ENCODE measurements at places on chromosomes 11 and 22.

- no peak for DNase-seq
Observed at GRCh38 chr22:35191412-35191811, 65.9 kb upstream of the HMGXB4 start.

DNA sequence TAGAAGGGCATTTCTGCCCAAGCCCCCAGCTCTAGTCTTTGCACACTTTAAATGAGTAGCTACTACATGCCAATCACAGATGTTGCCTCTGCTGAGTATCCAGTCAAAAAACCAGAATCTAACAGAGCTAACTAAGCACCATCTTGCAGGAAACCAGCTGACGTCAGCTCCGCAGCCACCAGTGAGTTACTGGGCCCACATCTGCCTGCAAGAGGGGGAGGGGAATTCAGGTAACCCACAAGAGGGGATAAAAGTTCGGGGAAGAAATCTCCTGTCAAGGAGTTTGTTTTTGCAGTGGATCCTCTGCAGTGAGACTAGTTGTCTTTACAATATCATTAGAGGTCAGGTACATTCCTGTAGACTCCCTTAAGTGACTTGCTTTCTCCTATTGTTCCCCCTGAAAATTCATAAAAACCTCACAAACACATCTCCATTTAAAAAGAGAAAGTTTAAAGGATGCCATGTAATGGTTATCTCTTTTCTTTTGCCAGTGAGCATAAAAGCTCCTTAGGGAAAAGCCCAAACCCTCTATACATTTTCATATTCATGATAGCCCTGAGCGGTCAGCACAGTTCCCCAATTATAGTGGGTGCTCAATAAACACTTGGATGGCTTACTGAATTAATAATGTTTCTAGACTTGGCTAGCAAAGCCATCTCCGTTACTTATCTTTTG, 9.3 kb downstream of the CD44 start:
- no peak for DNase-seq

DNA sequence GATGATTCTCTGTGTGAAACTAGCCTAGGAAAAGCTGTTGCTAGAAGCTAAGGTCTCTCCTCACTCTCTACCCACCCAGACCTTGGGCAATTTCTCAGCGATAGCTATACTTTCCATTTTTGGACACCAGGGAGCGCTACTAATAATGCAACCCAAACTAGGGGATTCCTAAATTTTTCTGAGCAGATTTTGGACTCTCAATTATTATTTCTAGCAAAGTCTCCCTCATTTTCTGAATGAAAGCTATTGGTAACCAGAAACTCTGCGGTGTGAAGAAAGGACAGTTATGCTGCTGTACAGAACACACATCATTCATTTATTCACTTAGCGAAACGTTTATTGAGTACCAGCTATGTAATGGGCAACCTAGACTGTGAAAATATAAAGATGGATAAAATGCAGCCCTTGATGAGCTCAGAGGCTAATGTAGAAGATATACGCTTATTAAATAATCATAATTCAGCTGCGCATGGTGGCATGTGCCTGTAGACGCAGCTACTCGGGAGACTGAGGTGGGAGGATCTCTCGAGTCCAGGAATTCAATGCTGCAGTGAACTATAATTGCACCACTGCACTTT, 6.1 kb upstream of the STIM1 start:
- peak; percentile 27 for DNase-seq

DNA sequence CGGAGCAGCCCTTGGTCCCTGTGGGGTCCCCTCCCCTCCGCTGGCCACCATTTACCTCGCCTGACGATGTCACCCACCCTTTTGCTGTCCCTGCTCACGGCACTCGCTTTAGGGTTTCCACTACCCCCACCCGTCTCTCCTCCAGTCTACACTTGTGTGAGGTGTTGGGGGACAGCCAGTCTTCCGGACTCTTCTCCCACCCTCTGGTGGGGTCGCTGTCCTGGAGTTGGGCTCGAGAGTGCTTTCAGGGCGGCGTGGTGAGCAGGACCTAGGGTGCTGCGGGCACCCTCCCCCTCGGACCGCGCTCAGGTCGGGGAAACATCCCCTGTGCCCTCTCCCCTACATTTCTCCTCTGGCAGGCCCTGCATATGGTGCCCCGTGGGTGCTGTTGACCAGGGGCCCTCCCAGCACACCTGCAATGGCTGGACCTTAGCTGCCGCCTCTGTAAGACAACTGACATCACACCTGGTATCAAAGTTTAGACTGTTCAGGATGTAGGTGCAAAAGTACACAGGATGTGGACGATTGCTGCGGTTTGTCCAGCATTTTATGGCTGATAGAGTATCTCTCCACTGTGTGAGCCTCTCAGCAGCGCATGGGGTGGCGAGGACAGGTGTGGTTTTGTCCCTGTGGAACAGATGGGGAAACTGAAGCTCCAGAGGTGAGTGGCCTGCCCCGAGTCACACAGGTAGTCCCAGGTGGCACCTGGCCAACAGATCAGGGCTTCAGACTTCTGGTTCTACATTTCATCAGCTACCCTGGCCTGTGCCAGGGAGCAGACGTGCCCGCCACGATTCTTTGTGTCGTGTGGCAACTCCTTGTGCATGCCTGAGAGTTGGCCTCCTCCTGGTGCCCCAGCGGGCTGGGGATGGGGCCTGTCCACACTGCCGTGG, 1.2 kb downstream of the GRK2 start:
- no peak for DNase-seq

GRCh38 chr22:41745968-41746367, 46.7 kb downstream of the MEI1 start:
- no peak for DNase-seq

GRCh38 chr11:6900327-6900999, 8.2 kb upstream of the OR2D2 start:
- DNase-seq: no peak

DNA sequence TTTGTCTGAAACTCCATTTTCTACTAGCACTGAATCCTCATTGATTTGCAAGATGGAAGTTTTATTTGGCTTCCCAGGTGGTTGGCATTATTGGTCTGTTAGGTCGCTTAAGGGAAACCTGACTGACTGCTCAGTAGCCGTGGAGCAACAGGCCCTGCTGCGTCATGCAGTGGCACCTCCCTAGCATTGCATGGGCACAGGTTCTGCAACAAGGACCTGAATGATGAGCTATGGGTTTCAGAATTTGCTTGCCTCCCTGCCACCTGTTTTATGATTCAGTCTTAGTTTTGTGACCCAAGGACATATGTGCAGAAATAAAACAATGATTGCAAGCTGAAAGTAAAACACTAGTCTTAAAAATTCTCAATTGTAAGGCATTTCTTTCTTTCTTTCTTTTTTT, 128.5 kb downstream of the SLC1A2 start:
- DNase-seq: no peak

GRCh38 chr22:29030016-29030617, 31.5 kb downstream of the C22orf31 start:
- DNase-seq: no peak

DNA sequence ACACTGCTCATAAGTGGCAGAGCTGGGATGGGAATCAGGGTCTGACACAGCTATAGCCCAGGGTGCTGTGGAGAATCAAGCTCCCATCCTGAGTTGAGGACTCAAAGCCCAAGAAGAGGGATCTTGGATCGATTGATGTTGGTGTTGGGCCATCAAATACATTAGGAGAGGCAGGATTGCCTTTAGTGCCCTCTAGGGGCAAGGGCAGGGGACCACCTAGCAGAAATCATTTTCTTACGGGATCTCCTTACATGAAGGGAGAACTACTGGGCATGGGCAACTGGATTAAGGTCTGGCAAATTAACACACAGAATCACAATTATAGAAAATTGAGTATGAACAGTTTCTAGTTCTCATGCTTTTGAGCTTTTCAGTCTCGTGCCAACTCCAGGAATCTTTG, 24.9 kb upstream of the EMSY start:
- DNase-seq: no peak

DNA sequence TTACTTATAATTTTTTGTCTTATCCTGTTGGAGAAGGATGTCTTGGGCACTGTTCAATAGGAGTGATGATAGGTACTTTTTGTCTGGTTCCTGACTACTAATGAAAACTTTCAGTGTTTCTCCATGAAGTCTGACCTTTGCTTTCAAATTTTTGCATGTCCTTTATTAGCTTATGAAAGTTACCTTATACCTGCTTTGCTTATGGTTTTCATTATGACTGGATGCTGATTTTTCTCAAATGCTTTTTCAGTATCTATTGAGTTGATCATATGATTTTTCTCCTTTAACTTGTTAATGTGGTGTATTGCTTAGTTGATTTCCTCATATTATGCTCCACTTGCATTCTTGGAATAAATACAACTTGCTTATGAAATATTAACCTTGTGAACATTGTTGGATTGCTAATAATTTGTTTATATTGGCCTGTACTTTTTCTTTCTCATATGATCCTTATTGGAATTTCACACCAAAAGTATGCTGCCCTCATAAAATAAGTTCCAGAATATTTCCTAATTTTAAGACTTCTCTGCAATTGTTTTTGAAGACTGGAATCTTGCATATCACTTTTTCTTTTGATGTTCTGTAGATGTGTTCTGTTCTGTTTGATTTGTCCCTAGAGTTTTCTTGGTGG, 85.0 kb upstream of the SC5D start:
- no peak for DNase-seq

GRCh38 chr11:16266021-16266420, 90.3 kb downstream of the SOX6 start:
- no peak for DNase-seq

DNA sequence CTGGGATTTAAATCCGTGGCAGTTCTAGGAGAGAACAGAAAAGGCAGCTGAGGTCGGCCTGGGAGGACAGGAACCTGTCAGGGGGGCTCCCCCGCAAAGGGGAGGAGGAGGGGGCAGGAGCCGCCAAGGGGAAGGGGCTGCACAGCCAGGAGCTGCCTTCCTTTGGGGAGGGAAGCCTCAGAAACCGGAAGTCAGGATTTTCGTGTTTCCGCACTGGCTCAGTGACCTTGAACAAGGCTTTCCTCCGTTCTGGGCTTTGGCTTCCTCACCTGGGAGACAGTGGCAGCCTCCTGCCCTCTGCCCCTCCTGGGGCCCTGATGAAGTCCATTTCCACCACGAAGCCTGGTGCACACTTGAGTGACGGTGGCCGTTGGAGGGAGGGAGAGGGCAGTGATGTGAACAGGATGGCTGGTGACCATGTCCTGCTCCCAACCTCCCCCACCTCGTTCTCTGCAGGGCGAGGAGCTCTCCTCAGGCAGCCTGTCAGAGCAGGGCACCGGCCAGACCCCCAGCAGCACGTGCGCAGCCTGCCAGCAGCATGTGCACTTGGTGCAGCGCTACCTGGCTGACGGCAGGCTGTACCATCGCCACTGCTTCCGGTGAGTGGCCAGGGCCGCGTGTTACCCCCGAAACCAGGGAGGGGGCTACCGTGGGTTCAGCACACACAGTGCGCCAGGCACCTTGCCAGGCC, 12.6 kb downstream of the MICALL1 start:
- no peak for DNase-seq

- no peak for DNase-seq
Observed at GRCh38 chr11:79269611-79270307, 171.1 kb downstream of the TENM4 start.

- no peak for DNase-seq
Observed at GRCh38 chr11:59616396-59616982, 915 bp upstream of the OSBP start.
